Cerebellar cortex (tissue), 1 donor: ENCODE measurements at places on chromosomes 4 and X.

- no peak for DNase-seq
Observed at GRCh38 chr4:183610033-183610432, 49.0 kb downstream of the RWDD4 start.

GRCh38 chr4:55609393-55609866, 17.4 kb upstream of the PDCL2 start:
- DNase-seq = no peak

GRCh38 chrX:153635788-153636668, 11.0 kb upstream of the DUSP9 start:
- DNase-seq = peak; percentile 29

DNA sequence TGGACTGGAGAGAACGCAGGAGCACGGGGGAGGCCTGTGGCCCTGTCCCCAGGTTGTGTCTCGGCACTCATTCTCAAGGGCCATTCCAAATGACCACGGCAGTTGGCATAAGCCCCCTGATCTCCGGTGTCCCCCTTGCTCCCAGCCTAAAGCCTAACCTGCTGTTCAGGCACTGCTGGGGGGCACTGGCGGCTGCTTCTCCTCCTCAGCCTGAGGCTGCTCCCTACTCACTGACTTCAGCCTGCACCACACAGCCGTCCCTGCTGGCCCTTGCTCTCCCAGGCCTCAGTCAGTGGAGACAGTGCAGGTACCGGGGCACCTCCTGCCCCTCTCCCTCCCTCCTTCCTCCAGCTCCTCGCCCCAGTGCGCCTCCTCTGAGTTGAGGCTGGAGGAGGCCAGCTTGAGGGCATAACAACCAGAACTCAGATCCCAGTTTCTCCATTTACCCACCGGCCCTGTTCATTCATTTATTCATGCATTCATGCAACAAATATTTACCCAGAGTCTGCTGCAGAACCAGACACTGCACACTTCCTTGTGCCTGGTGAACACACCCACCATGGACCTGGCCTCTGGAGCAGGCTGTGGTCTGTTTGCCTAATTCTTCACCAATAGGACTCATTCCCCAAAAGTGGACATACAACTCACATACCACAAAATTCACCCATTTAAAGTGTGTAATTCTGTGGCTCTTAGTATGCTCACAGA, 65.0 kb downstream of the CPZ start:
- DNase-seq = no peak

GRCh38 chr4:3868211-3869173, 102.3 kb downstream of the ADRA2C start:
- DNase-seq = no peak

DNA sequence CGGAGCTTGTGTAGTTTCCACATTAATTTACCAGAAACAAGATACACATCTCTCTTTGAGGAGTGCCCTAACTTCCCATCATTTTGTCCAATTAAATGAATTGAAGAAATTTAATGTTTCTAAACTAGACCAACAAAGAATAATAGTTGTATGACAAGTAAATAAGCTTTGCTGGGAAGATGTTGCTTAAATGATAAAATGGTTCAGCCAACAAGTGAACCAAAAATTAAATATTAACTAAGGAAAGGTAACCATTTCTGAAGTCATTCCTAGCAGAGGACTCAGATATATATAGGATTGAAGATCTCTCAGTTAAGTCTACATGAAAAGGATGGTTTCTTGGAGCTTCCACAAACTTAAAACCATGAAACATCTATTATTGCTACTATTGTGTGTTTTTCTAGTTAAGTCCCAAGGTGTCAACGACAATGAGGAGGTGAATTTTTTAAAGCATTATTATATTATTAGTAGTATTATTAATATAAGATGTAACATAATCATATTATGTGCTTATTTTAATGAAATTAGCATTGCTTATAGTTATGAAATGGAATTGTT, at the start of gene FGB:
Gene FGB, plus strand, starts transcription at position 315 of the 558 bp plus-strand sequence. Its CDS starts 8 bp downstream, at position 323.
- no peak for DNase-seq

- no peak for DNase-seq
Observed at GRCh38 chr4:36609661-36610060, 328.2 kb downstream of the DTHD1 start.

- no peak for DNase-seq
Observed at GRCh38 chr4:47824840-47825239, 13.0 kb downstream of the CORIN start.

DNA sequence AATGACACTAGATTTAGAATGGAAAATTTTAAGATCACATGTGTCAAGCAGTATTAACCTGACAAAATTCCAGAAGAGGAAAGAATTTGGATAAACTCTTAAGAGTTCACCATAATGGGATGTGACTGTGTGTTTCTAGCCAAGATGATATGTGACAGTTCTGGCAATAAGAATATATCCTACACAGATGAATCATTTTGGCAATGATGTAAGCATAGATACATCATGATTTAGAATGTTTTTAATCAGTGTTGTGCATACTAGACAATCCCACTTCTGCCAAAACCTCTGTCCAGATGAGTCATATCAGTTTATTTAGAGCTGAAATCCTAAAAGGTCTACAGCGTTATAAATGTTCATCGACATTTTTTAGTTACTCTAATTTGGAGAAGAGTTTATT, 48.8 kb downstream of the PTCHD1 start:
- no peak for DNase-seq

DNA sequence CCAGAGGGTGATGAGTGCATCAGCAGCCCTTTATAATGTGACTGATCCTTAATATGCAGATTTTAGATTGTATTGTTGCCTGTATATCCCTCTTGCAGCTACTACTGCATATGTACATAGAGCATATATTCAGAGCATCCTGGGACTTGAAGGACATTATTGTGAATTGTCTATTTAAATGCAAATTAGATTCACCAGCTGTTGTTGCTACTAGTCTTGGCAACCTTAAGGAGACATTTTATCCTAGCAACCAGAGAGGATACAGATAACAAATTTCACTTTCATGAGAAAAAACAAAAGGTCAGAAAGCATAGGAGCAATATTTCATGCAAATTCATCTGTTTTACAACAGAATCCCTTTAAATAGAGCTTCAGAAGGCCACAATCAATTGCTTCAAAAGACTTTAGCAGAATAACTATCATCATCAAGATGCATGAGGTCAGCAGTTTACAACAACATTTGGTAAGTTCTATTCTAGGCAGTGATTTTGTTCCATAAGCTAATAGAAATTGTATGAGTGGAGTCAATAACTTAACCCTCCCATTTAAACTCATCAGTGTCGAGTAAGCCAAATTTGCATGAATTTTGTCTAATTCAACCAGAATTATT, 148.6 kb downstream of the GC start:
- peak; percentile 1 for DNase-seq

DNA sequence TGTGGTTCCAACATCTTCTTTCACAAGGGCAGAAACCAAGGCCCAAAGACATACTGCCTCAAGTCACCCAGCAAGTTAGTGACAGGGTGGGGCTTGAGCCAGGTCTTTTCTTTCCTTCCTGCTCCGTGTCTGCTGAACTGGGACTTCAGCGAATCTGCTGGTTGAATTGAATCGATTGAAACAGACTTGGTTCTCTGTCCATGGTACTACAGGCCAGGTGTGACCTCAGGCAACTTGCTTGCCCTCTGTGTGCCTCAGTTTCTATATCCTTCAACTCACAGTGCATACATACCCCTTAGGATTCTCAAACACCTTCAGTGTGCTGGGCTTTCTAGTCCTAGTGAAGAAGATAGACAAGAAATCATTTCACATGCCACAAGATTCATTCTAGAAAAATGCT, 2.0 kb upstream of the ABLIM2 start:
- DNase-seq = no peak

GRCh38 chr4:138655985-138656384, 359.6 kb upstream of the NOCT start:
- DNase-seq = no peak

GRCh38 chr4:118879409-118879808, 9.2 kb upstream of the SYNPO2 start:
- DNase-seq = no peak

- no peak for DNase-seq
Observed at GRCh38 chrX:2974961-2975360, 31.4 kb upstream of the ARSH start.

- DNase-seq = no peak
Observed at GRCh38 chr4:17523662-17524061, 8.7 kb downstream of the CLRN2 start.

DNA sequence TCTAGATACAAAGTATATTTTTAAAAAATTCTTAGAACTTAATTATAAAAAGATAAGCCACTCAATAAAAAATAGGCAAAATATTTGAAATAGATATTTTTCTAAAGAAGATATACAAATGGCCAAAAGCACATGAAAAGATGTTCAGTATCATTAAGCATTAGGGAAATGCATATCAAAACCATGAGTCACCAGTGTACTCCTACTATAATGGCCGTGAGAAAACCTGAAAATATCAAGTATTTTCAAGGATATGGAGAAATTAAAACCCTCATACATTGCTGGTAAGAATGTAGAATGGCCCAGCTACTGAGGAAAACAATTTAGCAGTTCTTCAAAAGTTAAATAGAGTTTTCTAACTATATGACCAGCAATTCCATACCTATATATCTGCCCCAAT, 337.9 kb downstream of the CAMK2D start:
- DNase-seq = no peak

GRCh38 chr4:88429401-88429800, 27.5 kb upstream of the HERC5 start:
- no peak for DNase-seq

DNA sequence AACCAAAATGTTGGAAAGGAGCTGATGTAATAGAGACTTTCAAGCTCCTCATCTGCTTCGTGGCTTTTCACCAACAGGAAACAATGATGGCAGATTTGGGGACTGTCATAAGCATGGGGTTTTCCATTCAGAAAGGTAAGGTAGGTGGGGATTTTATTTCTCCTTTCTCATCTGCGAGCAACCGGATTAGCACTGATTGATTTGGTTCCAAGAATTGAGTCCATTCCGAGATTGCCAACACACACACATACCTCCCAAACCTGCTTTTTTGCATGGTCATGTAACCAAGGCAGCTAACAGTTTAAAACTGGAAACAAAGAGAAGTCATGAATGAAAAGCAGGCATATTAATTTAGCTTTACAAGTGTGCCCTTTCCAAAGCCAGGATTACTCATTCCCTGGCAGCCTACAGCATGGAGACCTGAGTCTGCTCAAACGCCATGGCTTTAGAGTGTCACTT, 63.0 kb upstream of the LNX1 start:
- no peak for DNase-seq

- no peak for DNase-seq
Observed at GRCh38 chr4:57090079-57090478, 20.1 kb downstream of the IGFBP7 start.

DNA sequence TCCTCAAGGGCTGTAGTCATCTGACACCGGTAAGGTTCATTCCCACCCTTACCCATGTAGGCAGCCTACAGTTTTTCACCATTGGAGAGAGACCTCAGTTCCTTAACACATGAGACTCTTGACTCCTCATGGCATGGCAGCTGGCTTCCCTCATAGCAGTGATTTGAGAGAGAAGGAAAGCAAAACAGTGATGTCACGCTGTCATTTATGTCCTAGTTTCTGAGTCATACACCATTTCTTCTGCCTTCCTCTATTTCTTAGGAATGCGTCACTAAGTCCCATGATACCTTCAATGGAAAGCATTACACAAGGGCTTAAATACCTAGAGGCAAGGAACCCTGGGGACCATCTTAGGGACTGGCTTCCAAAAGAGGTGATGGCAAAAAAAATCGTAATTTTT, 226.1 kb downstream of the SPCS3 start:
- no peak for DNase-seq

- DNase-seq = no peak
Observed at GRCh38 chrX:46953597-46953996, 41.4 kb downstream of the JADE3 start.

- peak; percentile 64 for DNase-seq
Observed at GRCh38 chr4:3827616-3828492, 61.7 kb downstream of the ADRA2C start.

- no peak for DNase-seq
Observed at GRCh38 chrX:32745323-32745722, 466.0 kb downstream of the DMD start.

DNA sequence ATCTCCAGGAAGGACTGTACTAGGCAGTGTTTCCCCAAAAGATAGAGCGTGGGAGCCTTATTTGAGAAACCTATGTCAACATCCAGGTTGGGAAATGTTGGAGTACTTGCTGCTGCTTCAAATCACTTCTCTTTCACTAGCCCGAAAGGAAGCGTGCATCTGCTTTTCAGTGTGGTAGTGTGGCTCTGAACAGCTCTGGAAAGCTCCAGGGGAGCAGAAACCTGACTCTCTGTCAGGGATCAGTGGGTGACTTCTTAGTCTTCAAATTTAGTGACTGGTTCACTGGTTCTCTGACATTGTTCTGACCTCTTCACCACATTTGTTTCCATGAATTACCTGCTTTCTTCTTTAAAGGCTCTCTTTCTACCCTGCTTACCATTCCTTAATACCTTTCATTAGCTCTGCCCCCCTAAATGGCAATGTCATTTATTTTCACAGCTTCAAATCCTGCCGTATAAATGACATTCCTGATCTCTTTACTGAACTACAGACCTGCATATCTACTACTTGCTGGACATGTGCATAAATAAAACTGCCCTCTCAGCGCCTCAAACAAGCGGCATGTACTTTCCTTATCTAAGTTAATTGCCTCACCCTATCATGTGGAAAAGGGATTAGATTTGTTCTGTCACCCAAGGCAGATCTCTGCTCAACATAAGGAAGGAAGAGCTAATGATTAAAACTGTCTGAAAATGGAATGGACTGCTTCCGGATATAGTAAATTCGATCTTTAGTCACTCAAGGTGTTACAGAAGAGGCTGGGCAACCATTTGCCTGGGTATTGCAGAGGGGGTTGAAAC, 37.0 kb downstream of the DLG3 start:
- no peak for DNase-seq
